ENCODE measurements at places on chromosomes 4 and X.

GRCh38 chr4:4533461-4534169, 8.2 kb downstream of the STX18 start:
- no peak for DNase-seq

DNA sequence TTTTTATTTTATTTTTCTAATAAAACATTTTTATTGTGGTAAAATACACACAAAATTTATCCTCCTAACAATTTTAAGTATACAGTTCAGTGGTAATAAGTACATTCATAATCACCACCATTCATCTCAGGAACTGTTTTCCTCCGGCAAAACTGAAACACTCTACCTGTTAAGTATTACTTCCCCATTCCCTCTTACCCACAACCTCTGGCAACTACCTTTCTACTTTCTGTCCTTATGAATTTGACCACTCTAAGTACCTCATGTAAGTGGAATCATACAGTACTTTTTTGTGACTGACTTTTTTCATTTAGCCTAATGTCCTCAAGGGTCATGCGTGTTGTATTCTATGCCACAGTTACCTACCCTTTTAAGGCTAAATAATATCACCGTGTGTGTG, 21.1 kb upstream of the HSFX4 start:
- no peak for DNase-seq

GRCh38 chr4:172785613-172786012, 383.0 kb upstream of the GALNT7 start:
- DNase-seq: no peak

DNA sequence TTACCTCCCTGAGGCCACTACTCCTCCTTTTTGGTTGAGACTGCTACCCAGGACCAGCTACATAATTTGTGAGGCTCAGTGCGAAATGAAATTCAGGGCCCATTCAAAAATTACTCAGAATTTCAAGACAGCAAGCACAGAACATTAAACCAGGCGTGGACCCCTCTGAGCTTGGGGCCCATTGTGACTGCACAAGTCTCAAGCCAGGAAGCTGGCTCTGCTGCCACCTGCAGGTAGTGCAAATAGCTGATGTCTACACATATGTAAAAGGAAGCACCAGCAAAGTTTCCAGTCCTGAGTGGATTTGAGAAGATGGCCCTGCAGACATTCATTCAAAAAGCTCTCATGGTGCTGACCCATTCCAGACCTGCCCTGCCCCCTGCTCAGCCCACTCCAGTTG, 213.4 kb upstream of the LNX1 start:
- DNase-seq: peak; percentile 52

DNA sequence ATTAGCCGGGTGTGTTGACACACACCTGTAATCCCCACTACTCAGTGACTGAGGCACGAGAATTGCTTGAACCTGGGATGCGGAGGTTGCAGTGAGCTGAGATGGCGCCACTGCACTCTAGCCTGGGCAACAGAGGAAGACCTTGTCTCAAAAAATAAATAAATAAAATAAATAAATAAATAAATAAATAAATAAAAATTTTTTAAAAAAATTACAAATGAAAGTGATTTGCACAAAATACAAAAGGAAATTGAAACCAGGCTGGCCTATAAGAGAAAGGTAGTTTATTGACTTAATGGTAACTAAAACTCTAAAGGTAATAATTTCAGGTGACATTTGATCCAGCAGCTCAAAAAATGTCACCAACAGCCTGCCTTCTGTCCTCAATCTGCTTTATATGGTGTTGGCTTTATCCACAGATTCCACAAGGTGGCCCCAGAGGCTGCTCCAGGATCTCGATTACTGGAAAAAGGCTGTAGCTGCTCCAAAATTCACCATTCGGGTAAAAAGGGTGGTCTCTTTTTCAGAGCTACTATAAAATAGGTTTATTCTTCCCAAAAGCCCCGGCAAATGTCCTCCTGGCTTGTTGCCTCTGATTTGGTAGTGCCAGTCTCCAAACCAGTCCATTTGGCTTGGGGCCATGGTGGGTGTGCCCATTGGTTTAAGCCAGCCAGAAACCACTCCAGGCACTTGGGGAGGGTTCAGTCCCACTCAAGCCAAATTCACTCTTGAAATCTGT, 61.4 kb upstream of the TRIM2 start:
- DNase-seq: no peak

- DNase-seq: no peak
Measured at GRCh38 chrX:87572901-87573300, 55.3 kb downstream of the KLHL4 start.

DNA sequence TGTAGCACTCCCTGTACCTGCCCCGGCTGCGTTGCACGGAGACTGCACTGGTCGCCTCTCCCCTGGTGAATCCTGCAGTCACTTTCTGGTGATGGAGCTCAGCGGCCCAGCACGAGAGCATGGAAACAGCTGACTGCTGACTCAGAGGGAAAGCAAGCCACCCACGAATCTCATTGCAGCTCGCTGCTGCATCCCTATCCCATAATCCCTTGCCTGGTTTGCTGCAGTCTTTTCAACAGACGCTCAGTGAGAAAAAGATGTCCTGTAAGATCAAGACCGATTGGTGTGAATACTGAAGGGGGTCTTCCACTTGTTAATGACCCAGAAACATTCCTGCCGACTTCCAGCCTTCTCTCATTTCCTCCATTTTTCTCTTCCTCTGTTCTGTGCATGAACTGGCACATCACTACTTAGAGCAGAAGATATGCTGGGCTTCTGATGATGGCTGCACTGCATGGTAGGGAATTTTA, 52.9 kb downstream of the TRIM2 start:
- no peak for DNase-seq

GRCh38 chr4:39255871-39256270, 73.5 kb downstream of the WDR19 start:
- DNase-seq: no peak

Data from activated CD8-positive, alpha-beta memory T cell treated with anti-CD3 and anti-CD28 coated beads, Interleukin-2, amount 50 U/mL, for 48 hours (primary cell).